Hematopoietic multipotent progenitor cell treated with erythropoietin and hydrocortisone succinate and interleukin-3 and kit ligand, for 15 days (in vitro differentiated cells): ENCODE measurements at places on chromosomes 7 and 10.

DNA sequence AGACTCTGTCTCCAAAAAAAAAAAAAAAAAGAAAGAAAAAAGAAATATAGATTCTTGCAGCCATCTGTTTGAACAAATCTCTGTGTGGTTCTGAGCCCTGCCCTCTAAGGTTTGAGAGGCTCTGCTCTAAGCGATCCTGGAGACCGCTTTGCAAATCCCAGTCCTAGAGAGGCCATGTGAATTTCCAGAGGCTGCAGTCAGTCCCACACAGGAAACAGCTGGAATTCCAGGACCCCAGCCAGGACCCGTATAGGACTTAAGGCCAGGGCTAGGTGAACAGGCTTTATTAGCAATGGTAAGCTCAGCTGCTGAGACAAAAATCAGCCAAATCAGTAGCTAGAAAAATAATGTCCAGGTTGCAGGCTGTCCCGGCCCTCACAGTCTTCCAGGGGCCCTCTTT is 154.8 kb downstream of the RPS24 start:
- no peak for DNase-seq

- no peak for DNase-seq
Observed at GRCh38 chr7:154881026-154881425, 121.9 kb downstream of the PAXIP1 start.

DNA sequence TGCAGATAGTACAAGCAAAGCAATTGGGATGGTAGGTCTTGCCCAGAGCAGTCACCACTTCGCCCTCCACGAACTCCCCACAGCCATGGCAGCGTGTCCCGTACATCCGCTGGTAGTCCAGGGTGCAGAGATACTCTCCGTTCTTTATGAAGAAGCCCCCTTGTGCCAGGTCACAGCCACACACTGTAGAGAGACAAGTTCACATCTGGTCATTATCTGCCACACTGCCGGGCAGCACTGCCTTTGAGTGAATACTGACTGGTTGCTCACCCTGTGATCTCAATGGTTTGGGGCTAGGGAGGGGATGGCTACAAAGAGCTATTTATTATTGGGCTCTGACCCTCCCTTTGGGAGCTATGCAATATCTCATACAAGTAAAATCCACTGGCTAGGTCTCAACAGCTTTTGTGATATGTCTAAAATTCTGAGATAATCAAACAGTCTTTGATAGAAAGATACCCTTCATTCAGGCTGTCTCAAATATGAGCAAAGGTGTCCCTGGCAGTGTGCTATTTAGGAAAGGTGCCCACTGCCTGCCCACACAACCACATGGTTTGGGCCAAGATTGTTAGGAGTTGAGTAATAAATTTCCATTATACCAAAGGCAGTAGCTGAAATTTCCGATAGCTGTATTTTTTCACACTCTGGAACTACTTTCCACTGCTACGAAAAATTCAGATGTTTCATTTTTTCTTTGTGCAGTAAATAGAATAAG is 82.5 kb downstream of the ABLIM1 start:
- DNase-seq = no peak

- no peak for DNase-seq
Observed at GRCh38 chr10:58237014-58237834, 30.5 kb downstream of the IPMK start.

GRCh38 chr7:124781907-124782734 is 16.5 kb upstream of the GPR37 start:
- no peak for DNase-seq

GRCh38 chr7:125391921-125392320 is 462.3 kb upstream of the POT1 start:
- DNase-seq = no peak
